ENCODE measurements at places on chromosomes 1 and 21. TPM values are rescaled to one million over a fixed set of nuclear protein-coding genes. Genes with fewer than 3 reads are reported as not detected.

The DDR2 gene
- total RNA-seq: 60.6 TPM

The CYP4Z1 gene
- not detected for total RNA-seq

The CRNN gene
- 26.0 TPM for total RNA-seq

The RPL5 gene
- 1,593 TPM for total RNA-seq

The PEAR1 gene
- total RNA-seq: 13.6 TPM

The GNAT2 gene
- total RNA-seq: 0.21 TPM

The TLCD4 gene
- 43.7 TPM for total RNA-seq

The COA7 gene
- 17.7 TPM for total RNA-seq

The PDC gene
- not detected for total RNA-seq

The TIE1 gene
- total RNA-seq: 62.3 TPM

The CHODL gene
- 176 TPM for total RNA-seq

The ITPKB gene
- total RNA-seq: 34.2 TPM

The BMP8A gene
- 0.51 TPM for total RNA-seq

The MRAP gene
- total RNA-seq: not detected

The OR6N2 gene
- not detected for total RNA-seq

The GPR3 gene
- 0.41 TPM for total RNA-seq

The DYNLT4 gene
- not detected for total RNA-seq

The COL16A1 gene
- total RNA-seq: 158 TPM

The TSPEAR gene
- 1.0 TPM for total RNA-seq

The ERICH3 gene
- not detected for total RNA-seq

All from tongue (tissue), 3 donors.